ENCODE measurements at places on chromosomes 2 and 18.

GRCh38 chr2:198478361-198478760 is 674.0 kb downstream of the PLCL1 start:
- no peak for DNase-seq

GRCh38 chr2:100857915-100858314 is 38.0 kb downstream of the NPAS2 start:
- no peak for DNase-seq

DNA sequence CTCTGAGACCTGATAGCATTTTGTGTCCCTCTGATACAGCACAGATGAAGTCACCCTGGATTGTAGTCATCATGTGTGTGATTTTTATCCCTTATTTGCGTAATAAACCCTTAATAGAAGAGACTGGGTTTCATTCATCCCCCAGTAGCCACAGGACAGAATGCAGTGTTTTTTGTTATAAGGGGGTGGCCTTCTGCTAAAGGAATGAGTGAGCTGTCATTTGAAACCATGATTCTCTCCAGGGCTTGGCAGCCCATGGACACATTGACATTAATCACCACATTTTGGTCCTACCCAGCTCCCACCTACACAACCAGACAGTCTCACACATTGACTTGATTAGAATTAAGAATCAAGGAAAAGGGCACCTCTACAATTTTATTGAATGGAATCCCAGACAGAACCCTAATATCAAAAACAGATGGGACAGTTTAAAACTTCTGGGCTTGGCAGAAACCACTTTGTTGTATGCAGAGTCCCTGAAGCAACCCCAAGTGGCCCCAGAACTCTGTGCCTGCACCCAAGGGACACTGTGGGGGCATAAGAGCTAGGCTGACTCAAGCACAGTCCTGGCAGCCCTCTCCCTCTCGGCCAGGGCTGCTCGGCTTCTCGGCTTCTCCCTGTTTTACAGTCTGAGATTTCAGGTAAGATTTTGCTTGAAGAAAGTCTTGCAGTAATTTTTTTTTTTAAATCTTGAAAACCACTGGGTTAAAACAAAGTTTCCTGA is 254.0 kb upstream of the SLC14A2 start:
- no peak for DNase-seq

DNA sequence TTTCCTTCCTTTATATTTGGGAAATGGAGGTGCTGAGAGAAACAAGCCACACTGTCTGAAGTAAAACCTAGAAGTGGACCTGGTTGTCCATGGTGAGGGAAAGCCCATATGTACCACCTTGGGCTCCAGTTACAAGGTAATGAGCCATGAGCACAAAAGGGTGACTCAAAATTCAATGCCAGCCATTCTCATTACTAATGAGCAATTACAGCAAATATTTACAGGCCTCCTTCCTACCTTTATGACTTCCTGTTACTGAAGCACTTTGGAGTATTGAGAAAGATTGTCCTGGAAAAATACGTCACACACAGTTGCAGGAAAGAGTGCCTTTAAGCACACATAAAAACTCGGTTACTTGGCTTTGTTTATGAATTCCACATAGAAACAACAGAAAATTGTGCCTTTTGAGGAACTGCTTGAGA is 9.1 kb downstream of the EPAS1 start:
- no peak for DNase-seq

DNA sequence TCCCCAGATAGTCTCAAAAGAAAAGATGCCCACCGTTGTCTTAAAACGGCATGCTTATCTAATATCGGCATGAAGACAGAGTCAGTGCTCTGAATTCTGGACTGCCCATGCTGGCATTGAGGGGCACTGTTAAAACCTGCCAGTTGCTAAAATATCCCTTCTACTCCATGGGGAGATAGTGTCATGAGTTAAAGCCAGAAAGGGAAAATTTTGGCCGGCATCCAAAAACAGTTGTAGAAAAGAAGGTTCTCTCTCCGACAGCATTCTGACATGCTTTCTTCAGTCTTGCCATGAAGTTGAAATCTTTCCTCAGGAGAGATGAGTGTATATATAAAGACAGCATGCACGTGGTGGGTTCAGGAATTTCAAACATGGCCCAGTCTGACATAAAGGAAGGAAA is 401.3 kb upstream of the PIK3C3 start:
- peak; percentile 20 for DNase-seq

DNA sequence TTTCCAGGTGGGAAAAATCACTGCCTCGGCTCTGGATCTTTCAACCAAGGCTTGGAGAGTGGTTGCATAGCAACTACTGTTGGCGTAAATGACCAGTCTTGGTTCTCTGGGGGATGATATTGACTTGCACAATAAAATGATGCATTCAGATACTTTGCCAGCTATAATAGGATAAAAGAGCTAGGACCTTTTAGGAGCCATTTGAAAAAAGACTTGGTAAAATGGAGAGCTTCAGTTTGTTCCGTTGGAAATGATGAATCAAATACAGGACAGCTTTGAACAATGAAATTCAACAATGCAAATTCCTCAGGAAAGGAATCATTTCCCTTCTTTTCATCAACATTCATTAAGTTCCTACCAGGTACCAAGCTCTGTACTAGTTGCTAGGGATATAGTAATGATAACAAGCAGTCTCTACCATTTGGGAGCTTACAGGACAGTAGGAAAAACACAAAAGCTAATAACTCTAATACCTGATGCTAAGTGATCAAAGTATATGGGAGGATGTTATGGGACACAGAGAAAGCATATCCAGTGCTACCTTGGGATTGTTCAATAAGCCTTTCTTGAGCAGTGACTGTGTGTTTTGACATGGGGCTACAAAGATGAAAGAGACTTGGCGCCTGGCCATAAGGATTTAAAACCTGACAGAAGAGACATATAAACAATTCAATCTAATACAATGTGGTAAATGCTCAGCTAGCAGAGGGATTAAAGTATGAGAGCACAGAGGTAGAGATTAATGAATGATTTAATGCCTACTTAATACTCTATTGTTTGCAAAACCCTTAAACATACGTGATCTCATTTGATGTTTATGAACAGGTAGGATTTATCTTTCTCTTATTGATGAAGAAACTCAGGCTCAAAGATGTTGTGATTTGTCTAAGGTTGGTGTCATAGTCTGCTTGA is 110.7 kb downstream of the QPCT start:
- no peak for DNase-seq

DNA sequence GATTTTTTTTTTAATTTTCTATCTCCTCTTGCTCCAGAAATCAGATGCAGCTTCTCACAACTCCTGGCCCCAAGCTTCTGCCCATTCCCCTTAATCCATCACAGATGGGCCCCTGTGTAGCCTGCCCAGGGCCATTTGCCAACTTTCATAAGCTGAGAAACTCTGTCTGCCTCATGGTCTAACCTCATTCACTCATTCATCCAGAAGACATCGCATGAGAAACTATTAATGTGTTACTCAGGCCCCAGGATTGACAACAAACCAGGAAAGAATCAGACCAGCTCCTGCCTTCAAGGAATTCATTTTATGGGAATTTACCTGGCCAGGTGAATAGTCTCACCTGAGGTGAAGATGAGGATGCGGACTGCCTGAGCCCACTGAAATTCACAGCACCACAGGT is 35.0 kb downstream of the SLC14A2 start:
- no peak for DNase-seq

GRCh38 chr2:161580426-161580825 is 43.8 kb upstream of the SLC4A10 start:
- no peak for DNase-seq

DNA sequence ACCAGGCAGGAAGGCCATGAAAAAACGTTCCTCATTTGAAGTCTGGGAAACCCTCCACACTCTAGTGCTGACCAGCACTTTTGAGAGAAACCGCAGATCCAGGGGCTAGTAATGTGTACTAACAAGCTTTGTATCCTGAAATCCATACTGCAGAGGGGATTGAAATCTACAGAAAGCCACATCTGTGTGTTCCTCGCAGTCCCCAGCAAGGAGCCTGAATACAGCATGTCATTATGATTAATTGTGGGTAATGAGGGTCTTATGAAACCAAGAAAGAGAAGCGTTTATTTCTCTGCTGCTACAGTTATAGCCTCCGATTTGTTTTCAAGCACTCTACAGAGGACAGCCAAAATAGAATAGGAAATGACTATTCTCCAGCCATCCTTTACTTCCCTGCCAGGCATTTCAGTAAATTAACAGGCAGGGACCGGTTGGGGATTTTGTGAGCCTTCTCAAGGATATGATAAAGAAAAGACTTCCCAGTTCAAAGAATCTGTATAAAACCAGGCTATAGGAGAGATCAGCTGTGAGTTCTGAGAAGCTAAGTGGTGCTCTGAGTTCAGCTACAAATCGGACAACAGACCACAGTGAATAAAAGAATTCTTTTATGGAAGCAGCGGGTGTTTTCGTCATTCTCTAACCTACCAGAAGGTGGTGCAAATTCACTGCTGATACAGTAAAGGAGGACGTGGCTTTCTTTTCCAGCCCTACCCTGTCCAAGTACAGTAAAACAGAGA is 133.4 kb downstream of the INSIG2 start:
- DNase-seq: peak; percentile 21

DNA sequence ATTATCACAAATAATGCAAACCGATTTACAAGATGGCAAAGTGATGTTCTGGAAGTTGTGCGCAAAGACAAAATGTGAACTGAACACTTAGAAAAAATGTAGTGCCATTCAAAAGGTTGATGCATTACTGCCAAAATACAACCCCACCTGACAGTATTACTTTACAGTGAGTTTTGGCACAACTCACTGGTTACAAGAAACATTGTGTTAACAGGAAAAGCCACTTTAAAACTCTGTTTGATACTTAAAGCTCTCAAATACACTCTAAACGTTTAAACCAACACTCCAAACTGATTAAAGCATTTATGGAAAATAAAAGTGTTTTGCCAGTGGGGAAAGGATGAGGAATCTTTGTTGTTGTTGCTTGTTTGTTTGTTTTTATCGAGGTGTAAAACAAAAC is 173.4 kb upstream of the SATB2 start:
- no peak for DNase-seq

DNA sequence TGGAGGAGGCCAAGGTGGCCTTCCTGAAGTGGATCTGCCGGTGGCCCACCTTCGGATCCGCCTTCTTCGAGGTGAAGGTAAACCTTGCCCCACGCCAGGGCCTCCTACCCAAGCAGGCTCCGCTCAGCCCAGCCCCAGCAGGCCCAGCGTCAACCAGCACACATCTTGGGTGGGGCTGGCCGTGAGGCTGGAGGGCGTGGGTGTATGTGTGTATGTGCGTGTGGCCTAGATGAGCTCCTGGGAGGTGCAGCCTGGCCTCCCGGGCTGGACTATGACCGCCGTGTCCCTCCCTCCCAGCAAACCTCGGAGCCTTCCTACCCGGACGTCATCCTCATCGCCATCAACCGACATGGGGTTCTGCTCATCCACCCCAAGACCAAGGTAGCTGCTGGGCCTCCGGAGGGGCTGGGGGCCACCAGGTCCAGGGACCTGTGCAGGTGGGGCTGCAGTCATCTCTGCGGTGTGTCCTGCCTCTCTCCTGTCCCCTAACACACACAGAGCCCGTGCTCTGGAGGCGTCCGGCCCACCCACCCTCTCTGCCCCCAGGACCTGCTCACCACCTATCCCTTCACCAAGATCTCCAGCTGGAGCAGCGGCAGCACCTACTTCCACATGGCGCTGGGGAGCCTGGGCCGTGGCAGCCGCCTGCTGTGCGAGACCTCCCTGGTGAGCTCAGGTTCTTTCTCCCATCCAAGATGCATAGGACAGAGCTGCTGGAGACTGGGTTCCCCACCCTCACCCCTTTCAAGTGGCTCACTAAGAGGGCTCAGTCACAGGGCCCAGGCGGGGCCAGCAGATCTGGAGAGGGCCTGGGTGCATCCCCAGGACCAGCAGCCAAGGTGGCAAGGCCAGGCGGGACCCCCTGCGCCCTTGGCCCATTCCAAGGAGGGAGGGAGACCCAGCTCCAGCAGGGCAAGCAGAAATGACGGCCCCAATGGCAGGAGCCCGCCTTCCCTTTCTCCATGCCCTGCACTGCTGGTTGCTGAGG is 9.4 kb upstream of the GPR17 start:
- peak; percentile 18 for DNase-seq

GRCh38 chr2:240200230-240201051 is 60.0 kb upstream of the OTOS start:
- DNase-seq: no peak

DNA sequence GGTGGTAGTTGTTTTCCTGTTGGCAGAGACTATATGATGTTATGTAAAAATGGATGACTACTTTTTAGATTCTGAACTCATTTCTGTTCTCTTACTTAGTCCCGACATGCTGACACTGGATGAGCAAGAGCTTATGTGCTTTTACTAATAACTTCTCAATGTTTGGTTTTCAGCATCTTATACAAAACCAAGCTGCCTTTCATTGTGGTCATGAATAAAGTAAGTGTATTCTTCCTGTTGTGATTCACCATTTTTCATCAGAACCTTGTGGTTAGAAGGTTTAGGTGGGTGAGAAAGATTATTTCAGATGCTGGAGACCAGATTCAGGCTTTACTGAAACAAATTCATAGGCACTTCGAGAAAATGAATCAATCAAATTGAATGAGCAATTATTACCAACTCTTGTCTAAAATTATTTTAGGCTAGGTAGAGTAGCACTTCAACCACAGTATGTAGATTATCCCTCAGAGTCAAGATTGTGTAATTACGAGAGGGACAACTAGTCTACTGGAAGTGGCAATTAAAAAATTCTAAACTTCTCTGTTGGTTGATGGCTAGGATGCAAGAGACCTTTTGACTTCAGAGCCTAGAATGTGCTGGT is 9.3 kb downstream of the GPN1 start:
- DNase-seq: no peak

DNA sequence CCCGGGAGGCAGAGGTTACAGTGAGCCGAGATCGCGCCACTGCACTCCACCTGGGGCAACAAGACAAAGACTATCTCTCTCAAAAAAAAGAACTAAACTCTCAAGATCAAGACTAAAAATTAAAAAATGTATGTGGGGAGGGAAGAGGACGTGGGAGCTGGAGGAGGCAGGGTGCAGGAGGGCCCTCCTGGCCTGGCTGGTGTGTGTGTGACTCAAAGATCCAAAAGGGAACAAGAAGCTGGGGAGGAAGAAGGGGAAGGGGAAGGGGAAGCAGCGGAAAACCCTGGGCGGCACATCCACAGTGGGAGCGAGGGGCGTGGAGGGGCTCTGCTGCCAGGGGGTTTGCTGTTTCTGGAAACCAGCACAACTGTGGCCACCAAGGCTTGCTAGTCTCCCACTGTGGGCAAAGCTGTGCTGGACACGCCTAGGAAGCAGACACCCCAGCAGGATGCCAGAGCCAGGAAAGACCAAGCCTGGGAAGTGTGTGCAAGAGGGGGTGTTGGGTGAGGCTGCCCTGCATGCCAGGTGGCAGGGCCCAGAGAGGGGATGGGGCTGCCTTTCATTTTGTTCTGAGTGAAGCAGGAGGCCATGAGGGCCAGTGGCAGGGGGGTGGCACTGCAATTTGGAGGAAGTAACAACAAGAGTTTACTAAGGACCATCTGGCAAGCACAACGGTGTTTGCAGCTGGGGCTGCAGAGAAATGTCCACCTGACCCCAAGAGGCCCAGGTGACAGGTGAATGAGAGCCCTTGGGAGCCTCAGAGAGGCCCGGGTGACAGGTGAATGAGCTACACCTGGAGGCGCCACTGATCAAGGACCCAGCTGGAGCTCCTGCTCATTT is 44.5 kb downstream of the ANO7 start:
- DNase-seq: peak; percentile 4

GRCh38 chr2:158761621-158762020 is 33.5 kb upstream of the DAPL1 start:
- DNase-seq: no peak
